ENCODE measurements at places on chromosomes 3 and 15.

GRCh38 chr3:93843981-93844380 lies 129.7 kb downstream of the PROS1 start:
- DNase-seq, result no peak

- no peak for DNase-seq
Observed at GRCh38 chr3:96961576-96961975, 147.2 kb downstream of the EPHA6 start.

DNA sequence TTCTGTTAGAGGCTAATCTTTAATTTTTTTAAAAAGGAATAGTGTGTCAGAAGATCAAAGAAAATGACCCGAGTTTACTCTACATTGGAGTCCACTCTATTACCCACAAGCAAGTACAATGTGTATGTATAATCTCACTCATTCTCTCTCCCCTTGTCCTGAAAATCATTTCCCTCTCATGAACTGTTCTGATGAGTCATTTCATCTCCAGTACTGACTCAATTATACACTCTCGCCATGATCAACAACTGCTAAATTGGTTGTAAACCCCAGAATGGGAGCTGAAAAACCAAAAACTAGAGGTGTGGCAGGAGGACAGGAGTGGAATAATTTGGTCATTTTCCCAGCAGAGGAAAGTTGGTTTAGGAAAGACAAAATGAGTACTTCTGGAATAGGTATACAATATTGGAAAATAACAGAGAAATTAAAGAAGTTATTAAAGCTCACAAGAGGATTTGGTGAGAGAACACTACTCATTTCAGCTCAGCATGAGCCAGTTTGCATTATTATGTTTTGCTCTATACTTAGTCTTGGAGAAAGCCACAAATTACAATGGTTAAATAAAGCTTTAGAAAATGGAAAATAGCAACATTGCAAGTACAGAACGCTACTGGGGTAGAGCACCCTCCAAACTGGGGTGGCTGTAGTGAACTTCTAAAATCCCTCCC lies 144.3 kb upstream of the PFN2 start:
- no peak for DNase-seq

DNA sequence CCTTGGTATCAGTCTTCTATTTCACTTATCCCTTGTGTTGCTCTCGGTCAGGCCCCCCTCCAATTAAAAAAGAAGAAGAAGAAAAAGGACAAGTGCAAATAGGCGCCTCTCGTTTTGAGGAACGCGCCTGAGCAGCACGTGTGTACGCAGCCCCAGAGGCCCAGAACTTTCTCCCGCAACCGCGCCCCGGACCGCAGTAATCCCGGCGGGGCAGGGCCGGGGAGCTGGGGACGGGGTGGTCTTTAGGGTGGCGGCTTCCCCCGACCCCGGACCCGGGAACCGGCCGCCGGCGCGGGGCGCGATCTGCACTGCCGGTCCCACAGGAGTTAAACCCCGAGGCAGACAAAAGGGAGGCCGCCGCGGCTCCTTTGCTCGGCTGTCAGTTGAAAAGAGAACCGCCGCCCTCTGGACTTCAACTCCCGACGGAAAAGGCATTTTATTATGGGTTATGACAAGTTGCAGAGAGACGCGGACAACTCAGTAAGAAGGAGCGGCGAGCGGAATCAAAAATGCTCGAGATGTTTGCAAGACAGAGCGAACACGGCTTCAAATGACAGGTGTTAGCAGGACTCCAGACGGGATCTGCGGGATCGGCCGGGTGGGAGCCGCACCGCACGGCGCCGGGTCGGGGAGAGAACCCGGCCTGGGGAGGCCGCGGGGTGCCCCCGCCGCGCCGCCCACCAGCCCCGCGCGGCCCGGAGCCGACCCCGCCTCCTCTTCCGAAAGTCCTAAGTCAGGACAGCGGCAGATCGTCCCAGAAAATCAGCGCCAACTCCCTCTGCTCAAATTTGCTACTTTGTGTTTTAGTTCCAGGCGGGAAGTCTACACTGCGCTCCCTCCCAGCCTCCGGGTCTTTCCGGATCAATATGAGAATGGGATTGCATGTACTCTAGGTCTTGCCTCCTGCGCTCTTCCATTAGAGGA lies 79.0 kb downstream of the NR2F2 start:
- no peak for DNase-seq

GRCh38 chr3:100427699-100428098 lies 26.4 kb downstream of the LNP1 start:
- no peak for DNase-seq

GRCh38 chr15:81548365-81549130 lies 174.5 kb upstream of the TMC3 start:
- no peak for DNase-seq

DNA sequence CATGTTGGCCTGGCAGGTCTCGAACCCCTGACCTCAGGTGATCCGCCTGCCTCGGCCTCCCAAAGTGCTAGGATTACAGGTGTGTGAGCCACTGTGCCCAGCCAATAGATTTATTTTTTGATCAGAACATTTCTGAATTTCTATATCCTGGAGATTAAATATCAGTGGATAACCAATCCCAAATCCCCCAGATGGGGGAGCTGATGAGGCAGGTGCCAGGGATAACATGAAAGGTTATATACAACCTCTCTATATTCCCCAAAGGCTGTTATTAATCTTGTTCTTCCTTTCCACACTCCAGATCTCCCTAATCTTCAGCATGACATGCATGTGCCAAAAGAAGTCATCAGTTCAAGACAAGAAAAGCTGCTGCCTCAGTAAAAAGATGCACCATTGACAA lies 112.3 kb downstream of the WDR76 start:
- no peak for DNase-seq

DNA sequence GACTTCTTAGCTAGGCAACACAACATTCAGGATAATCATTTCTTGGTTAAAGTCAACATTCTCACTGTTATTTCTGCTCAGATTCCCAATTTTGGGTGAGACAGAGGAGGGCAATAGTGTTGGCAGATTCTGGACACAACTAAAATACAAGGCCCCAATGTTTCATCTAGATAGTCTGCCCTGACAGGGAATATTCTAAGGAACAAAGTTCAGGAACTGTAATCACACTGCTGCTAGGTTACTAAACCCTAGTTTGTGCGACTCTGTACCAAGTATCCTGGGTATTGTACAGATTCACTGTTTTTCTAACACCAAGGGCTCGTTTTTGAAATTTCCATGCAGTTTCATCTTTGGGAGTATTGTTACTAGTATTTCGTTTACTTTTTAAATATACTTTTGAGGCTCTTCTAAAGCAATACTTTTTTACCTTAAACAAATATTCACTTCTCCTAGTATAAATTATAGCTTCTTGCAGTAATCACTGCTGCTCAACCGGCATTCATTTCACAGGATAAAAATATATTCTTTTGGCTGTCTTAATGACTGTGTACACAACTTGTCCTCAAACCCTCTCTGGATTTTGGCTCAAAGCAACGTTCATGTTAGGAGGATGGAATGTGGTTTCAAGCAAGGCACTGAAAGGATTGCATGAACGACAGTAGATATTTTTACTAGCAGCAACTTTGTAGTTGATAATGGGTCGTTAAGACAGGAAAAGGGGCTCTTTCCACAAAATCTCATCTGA lies 167.4 kb downstream of the ADAMTS17 start:
- DNase-seq, result no peak

DNA sequence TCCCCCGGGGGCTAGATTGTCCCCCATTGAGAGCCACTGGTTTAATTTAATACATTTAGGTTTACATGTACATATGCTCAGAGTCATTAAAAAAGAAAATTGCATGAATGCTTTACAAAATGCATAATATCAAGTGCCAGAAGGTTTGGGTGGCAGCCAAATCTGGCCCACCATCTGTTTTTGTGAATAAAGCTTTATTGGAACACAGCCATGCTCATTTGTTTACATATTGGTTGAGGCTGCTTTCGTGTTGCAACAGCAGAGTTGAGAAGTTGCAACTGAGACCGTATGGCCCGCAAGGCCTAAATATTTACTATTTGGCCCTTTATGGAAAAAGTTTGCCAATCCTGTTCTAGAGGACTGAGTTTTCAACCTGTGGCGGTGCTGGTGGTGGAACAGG lies 32.1 kb upstream of the RGMA start:
- DNase-seq, result no peak

DNA sequence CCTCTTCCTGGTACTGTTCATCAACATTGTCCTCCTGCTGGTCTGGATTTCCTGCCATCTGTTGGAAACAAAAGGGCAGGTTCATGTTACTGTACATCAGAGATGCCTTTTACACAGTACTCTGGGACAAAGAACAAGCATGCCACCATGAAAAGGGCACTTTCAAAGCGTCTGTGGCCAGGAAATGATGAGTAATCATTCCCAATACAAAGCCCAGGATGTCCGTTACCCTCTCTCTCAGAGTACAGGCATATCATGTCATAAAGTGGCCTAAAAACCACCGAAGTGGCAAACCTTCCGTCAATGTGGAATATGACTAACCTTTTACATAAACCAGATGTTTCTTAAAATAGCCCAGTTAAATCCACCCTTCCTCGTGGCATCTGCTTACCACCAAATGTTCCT lies 71.2 kb downstream of the GOLIM4 start:
- DNase-seq, result no peak

DNA sequence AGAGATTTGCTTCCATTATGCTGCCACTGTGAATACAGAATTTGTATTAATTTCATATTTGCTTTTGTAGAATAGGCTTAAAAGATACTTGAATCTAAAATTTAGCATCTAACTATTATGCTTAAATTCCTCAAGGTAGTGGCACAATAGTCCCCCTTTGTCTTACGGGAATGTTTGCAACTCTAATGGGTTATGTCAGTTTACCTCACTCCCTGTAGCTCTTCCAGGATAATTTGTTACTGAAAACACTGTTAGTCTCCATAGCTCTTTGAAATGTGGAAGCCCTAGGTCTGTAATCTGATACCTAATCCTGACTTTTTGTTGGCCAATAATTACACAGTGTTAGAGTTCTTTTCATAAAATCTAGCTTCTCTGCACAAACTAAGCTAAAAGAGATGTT lies 433.4 kb downstream of the PYDC2 start:
- no peak for DNase-seq

GRCh38 chr3:59101231-59101736 lies 51.5 kb upstream of the CFAP20DC start:
- DNase-seq, result no peak

GRCh38 chr3:185549651-185550111 lies 2.7 kb downstream of the LIPH start:
- no peak for DNase-seq

- DNase-seq, result no peak
Observed at GRCh38 chr3:139710212-139710611, 32.4 kb upstream of the NMNAT3 start.

DNA sequence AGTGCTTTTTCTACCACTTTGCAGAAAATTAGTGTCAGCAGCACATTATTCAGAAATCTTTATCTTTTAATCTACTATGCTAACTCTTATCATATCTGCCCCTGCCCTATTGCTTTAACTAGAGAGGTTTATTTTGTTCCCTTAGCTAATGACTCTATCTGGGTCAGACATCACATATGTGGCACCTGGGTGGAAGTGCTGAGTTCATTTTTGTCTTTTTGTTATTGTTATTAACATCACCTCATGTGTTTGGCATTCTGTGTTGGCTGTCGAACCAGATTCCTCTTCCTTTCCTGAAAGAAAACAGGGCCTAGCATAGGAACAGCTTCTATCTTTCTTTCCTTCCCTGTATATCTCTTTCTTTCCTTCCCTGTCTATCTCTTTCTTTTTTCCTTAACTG lies 100.7 kb downstream of the RBMS3 start:
- no peak for DNase-seq

- no peak for DNase-seq
Observed at GRCh38 chr3:197352382-197352781, 54.0 kb upstream of the DLG1 start.

DNA sequence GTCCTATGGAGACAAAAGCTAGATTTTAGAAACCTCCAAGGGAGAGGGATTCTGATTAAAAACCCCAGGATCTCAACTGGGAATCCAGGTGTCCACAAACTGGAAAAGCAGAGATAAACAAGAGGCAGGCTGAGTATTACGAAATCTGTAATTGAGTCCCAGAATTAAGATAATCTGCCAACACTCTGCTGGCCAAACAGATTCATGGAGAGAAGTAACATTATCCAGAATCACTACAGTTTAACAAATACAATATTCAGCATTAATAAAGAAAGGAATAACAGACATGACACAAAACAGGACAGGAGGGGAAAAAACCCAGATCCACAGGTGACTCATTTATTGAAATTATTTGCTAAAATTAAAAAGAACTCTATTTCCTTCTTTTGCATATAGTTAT lies 227.2 kb upstream of the NANOGP8 start:
- DNase-seq, result no peak

- DNase-seq, result no peak
Observed at GRCh38 chr3:156820692-156821080, 5.5 kb upstream of the LEKR1 start.

GRCh38 chr3:159584421-159584820 lies 404.2 kb upstream of the IL12A start:
- no peak for DNase-seq

DNA sequence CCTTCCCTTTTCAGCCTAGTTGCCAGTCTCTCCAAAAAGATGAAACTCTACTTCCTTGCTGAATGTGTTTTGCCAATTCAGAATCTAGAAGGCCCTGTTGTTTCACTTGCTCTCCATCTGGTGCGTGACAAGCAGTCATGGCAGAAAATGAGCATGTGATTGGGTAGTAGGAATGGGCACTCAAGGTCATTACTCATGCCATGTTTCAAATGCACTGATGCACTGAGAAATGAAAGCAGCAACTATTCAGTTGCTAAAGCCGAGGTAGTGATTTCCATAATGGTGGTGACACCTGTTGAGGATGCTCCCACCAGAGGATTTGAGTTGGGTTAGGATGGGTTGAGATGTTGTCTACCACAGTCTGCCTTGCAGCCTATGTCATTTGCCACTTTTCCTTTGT lies 12.7 kb downstream of the ZBTB38 start:
- no peak for DNase-seq

DNA sequence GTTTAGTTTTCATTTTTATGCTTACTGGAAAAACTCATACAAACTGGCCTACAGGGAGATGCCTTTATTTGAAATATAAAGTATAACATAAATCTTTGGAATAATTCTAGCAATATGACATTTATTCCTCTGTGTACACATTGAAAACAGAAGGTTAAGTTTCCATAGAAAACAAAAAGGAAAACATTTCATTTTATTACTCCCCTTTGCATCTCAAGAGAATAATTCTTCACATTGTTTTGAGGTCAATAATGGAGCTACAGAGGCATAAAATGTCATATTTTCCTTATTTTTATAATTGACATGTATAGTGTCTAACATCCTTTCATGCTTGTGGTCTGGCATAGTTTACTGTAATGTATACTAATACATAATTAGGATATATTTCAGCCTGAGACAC lies 187.6 kb upstream of the AGTR1 start:
- no peak for DNase-seq

GRCh38 chr3:176579711-176580185 lies 617.5 kb downstream of the TBL1XR1 start:
- no peak for DNase-seq

GRCh38 chr15:75193976-75194375 lies 7.7 kb upstream of the C15orf39 start:
- DNase-seq, result no peak

DNA sequence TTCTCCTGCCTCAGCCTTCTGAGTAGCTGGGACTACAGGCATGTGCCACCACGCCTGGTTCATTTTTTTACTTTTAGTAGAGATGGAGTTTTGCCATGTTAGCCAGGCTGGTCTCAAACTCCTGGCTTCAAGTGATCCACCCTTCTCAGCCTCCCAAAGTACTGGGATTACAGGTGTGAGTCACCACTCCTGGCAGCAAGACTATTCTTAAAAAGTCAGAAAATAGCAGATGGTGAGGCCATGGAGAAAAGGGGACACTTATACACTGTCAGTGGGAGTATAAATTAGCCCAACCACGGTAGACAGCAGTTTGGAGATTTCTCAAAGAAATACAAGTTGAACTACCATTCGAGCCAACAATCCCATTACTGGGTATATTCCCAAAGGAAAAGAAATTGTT lies 603.3 kb upstream of the TBL1XR1 start:
- DNase-seq, result no peak
